Endothelial cell (in vitro differentiated cells): ENCODE measurements at places on chromosomes 5 and 9.

DNA sequence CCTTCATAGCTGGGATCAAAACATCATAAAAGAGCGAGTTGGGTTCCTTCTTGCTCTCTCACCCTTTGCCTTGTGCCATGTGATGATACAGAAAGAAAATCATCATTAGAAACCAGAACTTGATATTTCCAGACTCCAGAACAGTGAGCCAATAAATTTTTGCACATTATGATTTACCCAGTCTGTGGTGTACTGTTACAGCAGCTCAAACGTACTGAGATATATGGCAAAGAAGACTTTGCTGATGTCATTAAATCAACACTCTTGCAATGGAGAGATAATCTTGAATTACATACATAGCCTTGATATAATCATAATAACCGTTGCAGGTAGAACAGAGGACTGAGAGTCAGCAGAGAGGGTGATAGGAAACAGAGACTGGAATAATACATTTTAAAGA, 1271.6 kb downstream of the CDH12 start:
- DNase-seq, result no peak

DNA sequence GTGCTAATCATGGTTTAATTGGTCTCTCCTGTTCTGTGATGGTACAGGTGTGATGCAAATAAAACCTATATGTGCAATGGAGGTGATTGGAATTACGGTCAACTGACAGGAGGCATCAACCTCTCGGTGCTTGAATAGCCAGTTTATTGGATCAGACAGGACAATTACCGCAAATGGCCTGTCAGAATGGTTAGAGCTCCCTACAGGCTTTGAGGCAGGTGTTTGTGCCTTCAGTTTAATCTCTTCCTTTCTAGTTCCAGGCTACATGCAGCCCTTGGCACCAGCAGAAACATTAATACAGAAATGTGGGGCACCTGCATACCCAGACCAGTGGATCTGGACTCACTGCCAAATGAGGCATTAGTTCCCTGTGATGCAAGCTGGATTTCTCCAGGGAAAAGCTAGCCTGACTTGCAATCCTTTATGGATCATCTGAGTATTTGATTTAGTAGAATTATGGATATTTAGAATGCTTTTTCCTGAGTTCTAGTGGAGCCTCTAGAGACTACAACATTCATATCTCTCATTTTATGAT, 128.6 kb downstream of the MAT2B start:
- no peak for DNase-seq

DNA sequence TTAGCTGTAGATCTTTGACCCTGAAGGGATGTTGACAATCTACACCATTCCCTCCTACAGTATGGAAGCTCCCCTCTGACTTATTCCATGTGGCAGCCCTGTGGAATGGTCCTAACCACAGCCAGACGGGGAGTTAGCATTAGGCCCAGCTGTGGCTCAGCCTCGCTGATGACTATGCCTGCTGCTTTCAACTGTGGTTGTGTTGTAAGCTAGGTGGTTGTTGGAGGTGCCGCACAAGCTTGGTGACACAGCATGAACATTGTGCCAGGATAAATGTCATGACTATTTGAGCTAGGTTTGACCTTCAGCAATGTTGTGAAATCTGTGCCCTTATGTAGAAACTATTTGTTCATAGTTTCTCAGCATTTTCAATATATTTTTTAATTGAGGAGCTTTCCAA, 40.6 kb downstream of the SGCD start:
- DNase-seq, result no peak

- peak; percentile 74 for DNase-seq
Measured at GRCh38 chr5:71719063-71719964, at the start of gene CARTPT. Gene CARTPT, plus strand, starts transcription at chr5:71719275. Its CDS starts 19 bp downstream, at chr5:71719294.

- no peak for DNase-seq
Measured at GRCh38 chr5:86814907-86815306, 197.2 kb downstream of the COX7C start.

- DNase-seq, result no peak
Measured at GRCh38 chr9:137278721-137279711, 1.5 kb downstream of the TOR4A start.

- peak; percentile 87 for DNase-seq
Measured at GRCh38 chr9:84261070-84261746, 79.3 kb downstream of the SLC28A3 start.

DNA sequence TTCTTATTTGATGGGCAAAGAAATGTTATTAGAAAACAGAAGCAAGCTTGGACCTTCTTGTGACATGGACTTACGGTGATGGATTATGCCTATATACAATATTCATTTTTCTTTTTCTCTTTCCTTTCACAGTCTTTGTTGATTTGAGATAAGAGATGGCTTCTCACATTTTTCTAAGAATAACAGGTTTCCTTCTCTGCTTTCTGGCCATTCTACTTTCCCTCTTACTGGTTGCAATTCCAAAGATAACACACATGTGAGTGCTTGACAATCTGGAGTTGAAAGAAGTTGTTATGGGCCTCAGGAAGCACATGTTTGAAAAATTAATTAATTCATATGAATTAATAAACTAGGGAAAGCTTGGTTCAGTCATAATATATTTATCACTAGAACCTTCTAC, 89.8 kb upstream of the RPS23 start:
- DNase-seq, result no peak
